ENCODE measurements at places on chromosomes 1 and 21.

DNA sequence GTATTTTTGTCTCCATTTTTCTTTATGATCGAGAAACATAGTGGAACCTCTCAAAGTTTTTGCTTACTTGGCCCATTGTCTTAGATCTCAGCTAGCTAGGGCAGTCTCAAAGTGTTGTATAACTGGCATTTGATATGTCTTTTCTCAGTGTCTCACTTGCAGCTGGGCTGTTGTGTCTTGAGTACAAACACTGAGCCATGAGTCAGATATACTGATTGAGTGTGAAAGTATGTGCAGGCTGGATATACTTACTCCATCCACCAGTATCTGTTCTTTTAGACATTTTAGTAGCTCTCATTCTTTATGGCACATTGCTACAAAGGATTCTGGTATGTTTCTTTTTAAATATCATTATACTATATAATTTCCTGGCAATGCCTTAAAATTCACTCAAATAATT is 14.3 kb upstream of the GPR52 start:
- DNase-seq = no peak

- no peak for DNase-seq
Observed at GRCh38 chr1:173934440-173934839, 17.3 kb upstream of the SERPINC1 start.

GRCh38 chr1:52597912-52598311 is 4.3 kb upstream of the GPX7 start:
- no peak for DNase-seq

- DNase-seq = no peak
Observed at GRCh38 chr1:188904201-188904600, 1573.5 kb downstream of the BRINP3 start.

DNA sequence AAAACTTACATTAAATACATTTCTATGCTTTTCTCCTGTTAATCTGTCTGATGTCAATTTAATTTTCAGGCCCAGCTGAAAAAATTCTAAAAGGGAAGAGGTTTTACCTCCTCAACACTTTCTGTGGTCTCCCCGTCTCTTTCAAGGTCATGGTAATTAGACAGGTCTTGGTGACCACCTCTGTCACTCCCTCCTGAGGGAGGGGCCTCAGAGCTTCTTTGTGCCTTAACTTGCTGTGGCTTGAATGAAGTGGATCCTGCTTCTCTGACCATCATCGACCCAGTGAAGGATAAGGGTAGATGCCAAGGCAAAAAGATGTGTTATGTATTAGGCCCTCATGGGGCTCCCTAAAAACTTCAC is 40.8 kb upstream of the OSBPL9 start:
- no peak for DNase-seq

DNA sequence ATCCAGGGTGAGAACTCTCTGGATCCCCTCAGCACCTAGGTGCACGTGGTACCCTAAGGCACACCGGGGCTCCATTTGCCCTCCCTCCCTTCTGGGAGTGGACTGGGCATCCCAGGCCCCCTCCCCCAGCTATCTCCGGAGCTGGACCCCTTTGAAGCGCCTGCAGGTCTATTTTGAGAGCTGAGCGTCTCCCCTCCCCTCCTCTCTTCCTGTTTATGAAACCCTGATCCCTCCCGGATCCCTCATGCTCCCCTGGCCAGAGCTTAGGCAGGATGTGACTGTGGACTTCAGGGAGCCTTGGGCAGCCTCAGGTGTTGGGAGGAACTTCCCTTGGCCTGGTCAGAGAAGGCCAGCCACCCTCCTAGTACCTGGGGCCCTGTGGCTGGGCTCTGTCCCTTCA is 10.2 kb downstream of the RPS6KA1 start:
- DNase-seq = no peak

GRCh38 chr1:218217040-218217439 is 68.1 kb upstream of the RRP15 start:
- DNase-seq = no peak

- DNase-seq = no peak
Observed at GRCh38 chr1:66250478-66250877, 283.5 kb upstream of the SGIP1 start.

GRCh38 chr1:178821134-178821866 is 49.6 kb downstream of the ANGPTL1 start:
- DNase-seq = no peak

GRCh38 chr1:206609229-206609991 is 2.9 kb downstream of the EIF2D start:
- no peak for DNase-seq

DNA sequence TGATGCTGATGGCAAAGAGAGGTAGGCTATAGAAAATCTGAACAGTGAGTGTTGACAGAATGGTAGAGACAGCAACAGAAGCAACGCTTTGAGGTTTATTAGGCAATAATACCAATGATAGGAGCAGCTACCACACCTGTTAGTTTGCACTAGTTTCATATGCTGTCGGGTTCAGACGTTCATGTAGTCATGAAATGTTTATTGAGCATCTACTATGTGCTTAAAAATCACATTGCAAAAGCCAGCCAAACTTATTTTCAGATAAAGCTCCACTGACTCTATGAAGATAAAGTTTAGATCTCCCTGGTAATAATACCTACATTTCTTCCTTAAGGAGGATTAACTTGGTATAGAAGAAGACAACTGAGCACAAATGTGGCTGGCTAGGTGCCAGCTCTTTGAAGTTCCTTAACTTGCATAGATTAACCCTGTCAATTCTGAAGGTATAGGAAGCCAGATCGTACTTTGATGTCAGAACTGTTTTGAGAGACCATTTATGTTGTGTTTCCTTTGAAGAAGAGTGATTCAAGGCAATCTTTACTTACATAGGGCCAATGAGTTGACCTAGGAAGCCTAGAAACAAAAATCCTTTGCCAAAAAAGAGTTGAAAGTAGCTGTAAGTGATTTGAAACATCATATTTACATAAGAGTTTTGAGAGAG is 71.5 kb downstream of the DISP1 start:
- no peak for DNase-seq

GRCh38 chr21:14918527-14918926 is 146.3 kb downstream of the NRIP1 start:
- no peak for DNase-seq

- no peak for DNase-seq
Observed at GRCh38 chr1:203117611-203118575, 9.6 kb upstream of the ADORA1 start.

GRCh38 chr1:214971071-214971470 is 111.5 kb upstream of the KCNK2 start:
- no peak for DNase-seq

DNA sequence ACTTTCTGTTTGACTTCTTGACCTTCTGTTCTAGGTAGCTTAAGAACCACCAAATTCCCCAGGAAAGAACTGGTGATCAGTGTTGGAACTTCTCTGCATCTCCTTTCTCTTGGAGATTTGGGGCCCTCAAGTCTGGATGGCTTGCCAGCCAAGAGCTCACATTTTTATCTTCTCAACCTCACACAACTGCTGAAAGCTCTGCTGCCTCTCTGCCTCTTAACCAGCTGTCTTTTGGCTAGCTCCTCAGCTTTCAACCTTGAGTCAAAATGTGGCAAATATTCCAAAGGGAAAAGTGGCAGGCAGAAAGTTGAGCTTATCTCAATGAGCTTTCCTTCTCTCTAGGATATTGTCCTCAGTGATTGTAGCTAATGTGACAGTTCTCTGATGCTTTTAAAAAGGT is 89.2 kb upstream of the CCDC190 start:
- DNase-seq = no peak

DNA sequence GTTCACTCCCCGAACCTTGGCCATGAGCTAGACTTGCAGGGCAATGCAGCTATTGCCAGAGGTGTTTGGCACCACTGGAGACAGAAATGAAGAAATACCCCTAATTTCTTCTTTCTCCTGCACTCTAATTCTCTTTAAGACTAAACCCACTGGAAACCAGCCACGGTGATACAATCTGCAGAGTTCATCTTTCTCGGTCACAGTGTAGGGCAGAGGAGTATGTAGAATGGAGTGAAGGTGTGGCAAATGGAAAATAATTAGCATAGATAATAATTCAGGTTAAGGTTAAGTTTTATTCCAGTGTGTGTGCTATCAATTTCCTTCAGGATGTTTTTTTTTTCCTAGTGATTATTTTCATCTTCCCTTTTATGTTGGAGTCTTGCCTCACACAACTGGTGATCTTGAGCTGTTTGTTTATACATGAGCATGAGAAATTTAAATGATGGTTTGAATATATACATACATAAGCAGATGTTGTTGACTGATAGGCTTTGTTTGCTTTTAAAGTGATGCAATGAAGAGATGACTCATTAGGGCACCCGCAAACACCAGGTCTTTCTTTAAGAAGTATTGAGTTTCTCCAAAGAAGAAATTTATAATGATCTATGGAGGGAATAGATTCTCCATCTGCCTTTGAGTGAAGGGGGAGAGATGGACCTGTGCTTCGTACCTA is 81.9 kb downstream of the SPATA17 start:
- no peak for DNase-seq

DNA sequence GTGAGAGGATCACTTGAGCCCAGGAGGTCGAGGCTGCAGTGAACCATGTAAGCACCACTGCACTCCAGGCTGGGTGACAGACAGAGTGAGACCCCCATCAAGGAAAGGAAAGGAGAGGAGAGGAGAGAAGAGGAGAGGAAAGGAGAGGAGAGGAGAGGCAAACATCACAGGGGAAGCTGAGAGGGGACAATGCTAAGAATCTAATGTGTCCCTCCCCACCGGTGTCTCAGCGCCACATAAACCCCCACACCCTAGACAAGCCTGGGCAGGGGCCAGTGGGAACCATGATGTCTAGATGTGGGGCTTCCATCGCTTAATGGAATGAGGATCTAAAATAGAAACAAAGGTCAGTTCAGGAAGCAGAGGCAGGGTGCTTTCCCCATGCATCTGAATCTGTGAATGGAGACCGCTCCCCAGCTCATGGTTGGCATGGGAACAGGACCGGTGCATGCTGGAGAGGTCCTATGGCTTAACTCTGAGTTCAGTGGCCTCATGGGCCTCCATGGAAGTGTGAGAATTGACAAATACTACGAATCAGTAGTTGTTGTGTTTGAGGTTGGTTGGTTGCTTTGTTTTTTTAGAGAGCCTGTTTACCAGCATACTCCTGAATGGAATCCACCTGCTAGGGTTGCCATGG is 16.3 kb upstream of the LAPTM5 start:
- DNase-seq = no peak

DNA sequence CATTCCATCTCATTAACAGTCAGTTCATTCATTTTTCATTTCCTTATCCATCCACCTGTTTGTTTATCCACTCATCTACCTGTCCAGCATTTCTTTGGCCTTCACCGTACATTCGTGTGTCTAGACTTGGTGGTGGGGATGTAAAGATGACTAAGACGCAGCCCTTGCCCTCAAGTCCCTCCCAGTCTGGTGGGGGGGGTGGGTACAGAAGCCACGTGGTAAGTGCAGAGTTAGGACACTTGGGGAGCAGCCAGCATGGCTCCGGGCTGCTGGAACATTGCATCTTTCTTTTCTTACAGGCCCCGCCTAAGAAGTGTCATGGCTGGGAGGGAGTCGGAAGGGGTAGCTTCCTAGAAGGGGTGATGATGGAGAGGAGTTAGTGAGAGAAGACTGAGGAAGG is 17.2 kb downstream of the KIF26B start:
- DNase-seq = no peak

- no peak for DNase-seq
Observed at GRCh38 chr1:214123061-214123784, 135.4 kb downstream of the PROX1 start.

- no peak for DNase-seq
Observed at GRCh38 chr1:36665478-36666080, 182.9 kb upstream of the CSF3R start.

- DNase-seq = no peak
Observed at GRCh38 chr1:39391691-39392679, 99.5 kb upstream of the BMP8A start.

DNA sequence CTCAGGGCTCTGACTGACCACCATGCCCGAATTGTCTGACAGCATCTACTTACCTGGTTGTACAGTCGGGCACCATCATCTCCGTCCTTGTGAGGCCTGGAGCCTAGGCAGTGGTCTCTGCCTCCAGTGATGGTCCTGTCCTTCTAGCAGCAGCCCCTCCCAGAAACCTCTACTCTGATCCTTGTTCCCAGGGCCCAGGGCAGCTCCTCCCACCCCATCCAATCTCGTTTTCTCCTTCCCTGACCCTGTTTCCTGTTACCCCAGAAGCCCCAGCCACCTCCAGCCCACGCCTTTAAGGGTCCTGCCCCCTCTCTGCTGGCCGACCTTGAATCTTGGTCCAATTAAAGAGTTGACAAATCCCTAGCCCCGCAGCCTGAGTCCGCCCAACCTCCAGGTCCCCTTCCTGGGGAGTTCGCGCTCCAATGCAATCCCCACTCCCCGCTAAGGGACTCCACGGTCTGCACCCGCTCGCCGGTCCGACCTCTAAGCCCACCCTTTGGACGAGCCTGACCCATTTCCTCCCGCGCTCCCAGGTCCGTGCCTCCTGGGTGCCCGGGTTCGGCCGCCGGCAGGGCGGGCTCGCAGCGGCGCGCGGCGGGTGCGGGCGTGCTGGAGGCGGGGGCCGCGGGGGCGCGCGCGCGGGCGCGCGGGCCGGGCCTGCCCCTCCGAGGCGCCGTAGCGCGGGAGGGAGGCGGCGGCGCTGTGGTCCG is at the start of gene B4GALT2:
Gene B4GALT2, plus strand, starts transcription at position 660 of the 710 bp plus-strand sequence. CDS start 1,951 bp downstream, outside the sequence.
- DNase-seq = peak; percentile 39

- no peak for DNase-seq
Observed at GRCh38 chr1:46615088-46615487, 1.5 kb downstream of the MOB3C start.

GRCh38 chr1:51444096-51444495 is 75.0 kb downstream of the EPS15 start:
- DNase-seq = no peak

DNA sequence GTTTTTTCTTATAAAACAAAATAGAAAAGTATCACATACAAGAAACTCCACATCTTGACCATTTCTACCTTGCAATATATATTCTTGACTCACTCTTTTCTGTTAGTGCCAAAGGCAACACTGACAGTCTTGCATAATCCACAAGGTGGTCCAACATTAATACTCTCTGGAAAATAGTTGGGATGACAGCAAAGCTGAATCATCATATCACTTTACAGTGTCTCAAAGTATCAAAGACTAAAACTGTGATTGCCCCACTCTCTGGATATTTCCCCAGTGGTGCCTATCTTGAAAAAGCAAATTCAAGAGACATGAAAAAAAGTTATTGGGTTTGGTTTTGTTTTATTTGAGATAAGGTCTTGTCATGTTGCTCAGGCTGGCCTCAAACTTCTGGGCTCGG is 14.6 kb upstream of the TGFBR3 start:
- DNase-seq = no peak

- DNase-seq = no peak
Observed at GRCh38 chr1:175874081-175874480, 130.7 kb upstream of the TNR start.

GRCh38 chr1:25006770-25007169 is 76.7 kb upstream of the RUNX3 start:
- no peak for DNase-seq

- DNase-seq = no peak
Observed at GRCh38 chr21:35563885-35564451, 496.4 kb downstream of the SETD4 start.

- DNase-seq = no peak
Observed at GRCh38 chr1:28578696-28579218, 13.3 kb upstream of the RAB42 start.

All from activated CD8-positive, alpha-beta memory T cell treated with anti-CD3 and anti-CD28 coated beads, Interleukin-2, amount 50 U/mL, for 4 hours (primary cell).